ENCODE measurements at places on chromosomes 6 and 20.

DNA sequence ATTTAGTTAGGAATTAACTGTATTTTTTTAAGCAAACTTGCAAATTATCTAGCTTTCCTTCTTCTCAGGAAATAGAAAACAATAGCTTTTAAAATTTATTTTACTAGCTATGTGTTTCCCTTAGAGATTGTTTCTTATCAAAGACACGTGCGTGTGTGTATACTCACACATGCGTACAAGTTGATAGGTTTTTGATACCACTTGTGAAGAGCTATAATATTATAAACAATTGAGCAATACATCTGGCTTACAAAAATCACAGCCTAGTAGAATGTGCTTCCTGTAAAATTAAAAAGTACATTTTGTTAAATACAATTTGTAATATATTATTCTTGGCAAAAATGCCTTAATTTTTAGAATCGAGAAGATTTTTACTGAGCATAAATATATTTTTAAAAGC is 33.9 kb downstream of the COL12A1 start:
- DNase-seq = no peak

DNA sequence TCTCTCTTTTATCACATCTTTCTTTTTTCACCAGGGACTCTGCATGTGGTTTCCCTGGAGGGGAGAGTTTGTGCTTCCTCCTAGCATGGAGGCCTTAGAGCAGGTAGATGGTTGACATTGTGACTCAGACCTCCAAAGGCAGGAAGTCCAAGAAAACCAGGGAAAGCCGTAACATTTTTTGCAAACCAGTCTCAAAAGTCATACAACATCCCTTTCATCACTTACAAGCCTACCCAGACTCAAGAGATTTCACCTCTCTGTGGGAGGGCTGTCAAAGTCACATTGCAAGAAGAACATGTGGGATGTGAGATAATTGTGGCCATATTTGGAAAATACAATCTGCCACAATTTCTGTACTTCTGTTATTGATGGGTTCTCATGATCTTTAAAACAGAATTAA is 46.2 kb downstream of the SNRNP48 start:
- DNase-seq = no peak

- no peak for DNase-seq
These were observed 48.7 kb downstream of the UST start for GRCh38 chr6:148795563-148795962.

DNA sequence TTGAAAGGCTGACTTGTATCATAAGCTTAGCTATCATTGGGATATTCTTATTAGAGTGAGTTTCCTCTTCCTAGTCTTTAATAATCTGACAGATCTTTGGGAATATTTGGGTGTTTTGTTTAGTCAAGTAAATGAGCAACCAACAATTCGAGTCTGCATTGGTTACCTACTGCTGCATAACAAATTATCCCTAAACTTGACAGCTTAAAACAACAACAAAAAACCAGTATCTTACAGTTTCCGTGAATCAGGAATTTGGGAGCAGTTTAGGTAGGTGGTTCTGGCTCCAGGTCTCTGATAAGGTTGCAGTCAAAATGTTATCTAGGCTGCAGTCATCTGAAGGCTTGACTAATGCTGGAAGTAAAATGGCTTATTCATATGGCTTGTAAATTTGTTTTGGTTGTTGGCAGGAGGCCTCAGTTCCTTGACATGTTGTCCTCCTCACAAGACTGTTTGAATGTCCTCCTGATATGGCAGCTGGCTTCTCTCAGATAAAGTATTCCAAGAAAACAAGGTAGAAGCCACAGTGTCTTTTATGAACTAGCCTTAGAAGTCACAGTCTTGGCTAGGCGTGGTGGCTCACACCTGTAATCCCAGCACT is 7.2 kb downstream of the GTF3C6 start:
- DNase-seq = no peak

DNA sequence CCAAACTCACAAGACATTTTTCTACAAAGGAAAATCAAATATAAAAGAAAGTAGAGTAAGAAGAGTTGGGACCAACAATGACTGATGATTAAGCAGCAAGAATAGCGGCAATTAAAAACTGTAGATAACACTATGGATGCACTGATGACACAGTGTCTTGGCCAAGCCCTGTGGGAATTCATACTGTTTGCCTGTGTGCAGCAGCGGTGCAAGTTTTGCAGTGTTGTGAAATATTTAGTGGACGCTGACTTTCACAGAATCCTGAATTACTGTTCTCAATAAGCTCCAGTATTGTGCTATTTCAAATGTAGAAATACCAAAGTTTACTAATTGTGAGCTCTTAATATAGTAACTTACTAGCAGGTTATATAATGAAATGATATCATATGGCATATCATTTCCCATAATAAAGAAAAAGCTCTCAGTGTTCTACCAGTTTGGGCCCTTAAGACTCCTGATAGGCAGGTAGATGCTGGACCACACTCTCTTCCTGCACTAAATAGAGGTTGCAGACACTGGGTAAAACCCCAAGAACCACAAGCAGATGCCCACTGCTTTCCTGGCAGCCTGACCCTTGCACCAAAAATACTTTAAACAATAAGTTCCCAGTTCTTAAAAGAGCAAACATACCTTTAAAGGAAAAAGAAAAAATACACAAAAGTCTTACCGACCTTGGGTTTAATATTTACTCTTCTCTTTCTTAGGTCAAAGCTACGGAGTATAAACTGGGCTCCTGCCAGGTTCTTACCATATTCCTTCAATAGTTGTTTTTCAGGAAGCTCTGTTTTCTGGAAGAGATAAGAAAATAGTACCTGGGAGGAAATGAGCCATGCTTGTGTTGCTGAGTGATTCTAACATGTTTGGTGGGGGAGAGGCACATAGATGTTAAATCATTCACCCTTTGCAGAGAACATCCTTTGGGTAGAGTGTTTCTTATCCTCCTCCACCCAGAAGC is 41.6 kb downstream of the ANKEF1 start:
- DNase-seq = no peak

GRCh38 chr6:50543666-50544065 is 169.7 kb upstream of the TFAP2D start:
- no peak for DNase-seq
